ENCODE measurements at places on chromosomes 12 and 14.

GRCh38 chr12:22625762-22626294, 857 bp downstream of the ETNK1 start:
- DNase-seq = peak; percentile 1

GRCh38 chr14:55946231-55946630, 172.0 kb upstream of the PELI2 start:
- no peak for DNase-seq

- no peak for DNase-seq
Observed at GRCh38 chr12:67701121-67701520, 52.6 kb downstream of the DYRK2 start.

GRCh38 chr12:83128540-83128939, 441.8 kb downstream of the TMTC2 start:
- no peak for DNase-seq

DNA sequence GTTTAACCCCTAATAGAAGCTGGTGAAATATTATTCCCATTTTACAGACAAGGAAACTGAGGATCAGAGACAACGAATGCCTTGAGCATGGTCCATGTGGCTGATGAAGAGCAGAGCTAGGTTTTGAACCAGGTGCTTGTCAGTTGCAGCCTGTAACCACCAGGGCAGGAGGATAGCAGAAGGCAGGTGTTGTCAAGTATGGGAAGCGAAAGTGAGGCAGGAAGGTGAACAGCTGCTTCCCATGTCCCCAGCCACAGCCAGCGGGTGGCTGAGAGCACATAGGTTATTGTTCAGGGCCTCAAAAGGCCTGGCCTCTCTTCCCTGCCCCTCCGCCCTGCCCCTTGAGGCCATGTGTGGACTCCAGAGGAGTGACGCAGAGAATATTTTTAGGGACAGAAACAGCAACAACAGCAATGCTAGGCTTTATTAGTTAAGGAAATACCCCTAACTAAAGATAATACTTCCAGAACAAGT, 39.6 kb downstream of the IQSEC3 start:
- no peak for DNase-seq

DNA sequence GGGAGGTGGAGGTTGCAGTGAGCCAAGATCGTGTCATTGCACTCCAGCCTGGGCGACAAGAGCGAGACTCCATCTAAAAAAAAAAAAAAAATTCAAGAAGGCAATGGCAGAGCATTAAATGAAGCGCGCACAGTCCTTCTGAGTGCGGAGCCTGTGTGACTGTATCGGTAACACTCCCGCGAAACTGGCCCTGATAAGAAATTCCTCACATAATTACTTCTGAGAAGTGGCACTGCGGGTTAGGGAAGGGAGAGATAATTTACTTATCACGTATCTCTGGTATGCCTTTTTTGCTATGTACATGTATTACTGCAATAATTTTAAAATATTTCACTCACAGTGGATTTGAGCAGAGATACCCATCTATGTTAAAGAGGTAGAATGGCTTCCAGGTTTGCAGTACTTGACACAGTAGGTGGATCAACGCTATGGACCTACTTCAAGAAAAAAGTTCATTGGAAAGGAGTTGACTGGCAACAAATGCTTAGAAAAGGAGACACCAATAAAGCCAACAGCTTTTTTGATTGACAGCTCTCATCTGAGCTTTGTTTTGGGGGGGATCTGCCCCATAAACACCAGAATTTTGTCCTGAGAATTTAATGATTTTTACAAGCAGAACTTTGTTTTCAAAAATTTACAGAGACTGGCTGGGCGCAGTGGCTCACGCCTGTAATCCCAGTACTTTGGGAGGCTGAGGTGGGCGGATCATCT, 29.2 kb upstream of the SPTLC2 start:
- DNase-seq = no peak

DNA sequence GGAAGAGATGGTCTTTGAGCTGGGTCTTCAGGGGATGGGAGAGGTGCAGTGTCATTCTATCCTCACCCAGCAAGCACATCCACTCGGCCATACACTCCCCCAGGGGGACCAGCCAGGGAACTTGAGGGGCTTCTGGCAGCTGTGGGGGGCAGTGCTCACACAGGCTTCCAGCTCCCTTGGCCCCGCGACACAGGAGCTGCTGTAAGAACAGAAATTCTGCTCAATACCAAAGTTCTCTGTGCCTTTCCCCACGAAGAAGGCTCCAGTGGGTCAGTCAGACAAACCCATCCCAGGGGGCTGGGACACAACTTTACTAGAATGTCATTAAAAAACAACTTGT, 289.1 kb upstream of the RTL1 start:
- DNase-seq = no peak

DNA sequence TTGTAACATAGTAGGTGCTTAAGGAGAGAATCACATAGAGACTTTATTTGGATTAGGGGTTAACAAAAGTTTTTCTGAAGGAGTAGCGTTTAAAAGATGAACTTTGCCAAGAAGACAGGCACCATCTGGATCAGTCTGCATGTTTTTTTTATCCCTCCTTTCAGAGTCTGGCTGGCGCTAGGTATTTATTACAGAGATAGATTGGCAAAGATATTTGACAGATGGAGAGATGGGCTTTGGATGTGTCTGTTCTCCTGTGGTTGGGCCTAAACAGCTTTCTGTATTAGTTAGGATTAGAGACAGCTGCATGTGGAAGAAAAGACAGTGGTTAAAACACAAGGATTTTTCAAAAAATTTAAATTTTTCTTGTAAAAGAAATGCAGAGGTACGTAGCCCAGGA, 133.9 kb downstream of the C12orf75 start:
- DNase-seq = no peak

DNA sequence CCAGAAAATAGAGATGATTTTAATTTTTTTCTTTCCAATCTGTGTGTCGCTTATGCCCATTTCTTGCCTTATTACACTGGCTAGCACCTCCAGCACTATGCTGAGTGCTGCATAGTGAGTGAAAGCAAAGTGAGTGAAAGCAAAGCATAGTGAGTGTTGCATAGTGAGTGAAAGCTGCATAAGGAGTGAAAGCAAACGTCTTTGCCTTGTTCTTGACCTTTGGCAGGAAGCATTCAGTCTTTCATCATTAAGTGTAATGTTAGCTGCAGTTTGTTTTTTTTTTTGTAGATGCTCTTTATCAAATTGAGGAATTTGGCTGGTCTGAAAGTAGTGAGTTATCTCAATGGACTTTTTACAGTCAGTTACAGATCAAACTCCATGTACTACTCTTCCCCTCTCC, 6.9 kb upstream of the CORO1C start:
- no peak for DNase-seq
